ENCODE measurements at places on chromosomes 7 and 10.

DNA sequence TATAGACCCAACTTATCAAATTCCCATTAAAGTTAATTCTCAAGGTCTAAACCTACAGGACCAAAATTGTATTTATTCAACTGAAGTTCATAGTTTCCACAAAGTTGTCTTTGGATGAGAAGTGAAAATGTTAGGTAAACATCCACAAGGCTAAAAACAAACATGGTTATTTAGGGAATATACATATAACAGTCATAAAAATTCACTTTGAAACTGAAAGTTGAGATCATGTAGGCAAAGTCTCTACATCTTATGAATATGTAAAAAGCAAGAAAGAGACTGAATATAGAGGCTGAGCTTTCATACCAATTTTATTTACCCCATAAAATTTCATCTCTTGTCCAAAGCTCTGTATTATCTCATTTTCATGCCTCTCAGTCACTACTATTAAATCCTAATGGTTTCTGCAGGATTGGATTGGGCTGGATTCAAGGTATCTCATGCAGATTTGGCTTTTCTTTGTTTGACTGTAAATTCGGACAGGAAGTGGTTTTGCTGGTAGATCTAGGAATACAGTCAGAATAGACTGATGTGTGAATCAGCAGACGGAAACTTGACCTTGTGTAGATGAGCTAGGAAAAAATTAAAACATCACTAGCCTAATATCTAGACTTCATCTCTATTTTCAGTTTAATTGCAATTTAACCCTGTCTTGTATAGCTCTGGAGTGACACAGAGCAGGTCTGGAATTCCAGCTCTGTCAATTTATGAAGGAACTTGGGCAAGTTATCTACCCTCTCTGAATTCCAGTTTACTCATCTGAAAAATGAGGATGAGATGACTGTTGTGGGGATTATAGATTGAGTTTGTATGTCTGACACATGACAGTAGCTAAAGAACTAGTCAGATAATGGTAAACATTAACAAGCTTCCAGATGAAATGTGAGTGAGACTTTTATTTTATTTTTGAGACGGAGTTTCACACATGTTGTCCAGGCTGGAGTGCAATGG, 27.3 kb upstream of the SKAP2 start:
- no peak for DNase-seq

GRCh38 chr7:51314726-51315125, 1.9 kb downstream of the COBL start:
- no peak for DNase-seq

DNA sequence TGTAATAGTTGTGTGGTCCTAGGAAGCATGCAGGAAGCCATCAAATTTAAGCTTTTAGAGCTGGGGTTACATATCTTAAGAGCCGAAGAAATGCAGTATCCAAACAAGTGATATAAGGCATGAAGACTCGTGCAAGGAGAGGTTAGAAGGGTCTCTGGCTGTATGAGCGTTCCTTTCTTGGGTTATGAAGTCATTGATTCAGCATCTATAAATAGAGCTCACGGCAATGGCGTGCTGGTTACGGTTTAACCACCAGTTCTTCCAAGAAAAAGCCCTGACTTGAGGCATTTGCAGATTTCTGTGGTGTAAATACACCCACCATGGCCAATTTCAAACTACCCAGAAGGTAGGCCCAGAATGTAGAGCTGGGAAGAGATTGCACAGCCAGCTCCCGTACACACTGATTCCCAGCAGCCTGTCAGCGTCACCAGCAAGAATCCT, 72.0 kb upstream of the KAT6B start:
- no peak for DNase-seq

DNA sequence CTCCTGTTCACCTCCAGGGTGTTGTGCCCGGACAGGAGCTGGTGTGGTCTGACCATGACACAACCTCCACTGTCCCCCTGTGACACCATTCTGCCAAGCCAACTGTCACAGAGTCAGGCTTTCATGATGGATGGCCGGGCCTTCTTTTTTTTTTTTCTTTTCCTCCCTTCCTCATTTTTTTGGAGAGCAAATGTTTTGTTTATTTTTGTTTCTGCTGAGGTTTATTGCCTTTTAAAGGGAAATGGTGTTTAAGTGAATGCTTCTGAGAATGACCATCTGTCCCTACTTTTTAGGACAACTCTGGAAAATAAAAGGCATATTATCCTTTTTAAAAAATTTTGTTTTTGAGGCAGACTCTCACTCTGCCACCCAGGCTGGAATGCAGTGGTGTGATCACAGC, 115.1 kb upstream of the NPS start:
- no peak for DNase-seq

DNA sequence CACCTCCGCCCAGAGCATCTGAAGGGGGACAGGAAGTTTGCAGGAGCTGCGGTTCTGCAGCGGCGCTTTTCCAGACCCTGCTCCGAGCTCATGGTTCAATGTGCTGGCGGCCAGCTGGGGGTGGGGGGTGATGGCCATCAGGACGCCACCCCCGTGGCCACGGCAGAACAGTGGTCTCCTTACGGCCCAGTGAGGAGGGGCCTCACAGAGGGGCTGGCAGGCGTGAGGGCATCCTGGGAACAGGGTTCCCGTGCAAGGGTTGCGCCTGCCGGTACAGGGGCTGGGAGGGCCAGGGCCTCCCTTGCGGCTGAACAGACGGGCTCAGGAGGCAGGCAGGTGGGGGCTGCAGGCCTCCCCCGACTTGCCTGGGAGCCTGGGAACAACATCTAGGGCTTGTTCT, 39.0 kb upstream of the GNA12 start:
- DNase-seq = no peak

DNA sequence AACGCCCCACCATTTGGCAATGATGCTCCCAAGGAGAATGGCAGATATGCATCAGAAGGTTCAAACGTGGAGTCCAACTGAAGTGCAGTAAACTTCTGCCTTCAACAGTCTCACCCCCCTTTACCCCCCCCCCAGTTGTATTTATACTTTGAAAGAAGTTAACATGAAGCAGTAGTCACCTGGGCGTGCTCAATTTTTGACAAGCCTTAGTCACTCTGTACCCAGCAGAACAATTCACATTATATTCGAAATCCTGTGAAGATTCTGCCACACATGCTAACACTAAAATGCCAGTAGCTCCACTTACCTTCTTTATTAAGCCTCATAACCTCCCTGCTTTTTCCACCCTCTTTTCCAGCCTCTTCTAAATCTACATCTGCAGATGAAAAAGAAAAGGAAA, 894 bp downstream of the ATXN7L1 start:
- DNase-seq = no peak

GRCh38 chr7:26168458-26169023, 16.5 kb downstream of the NFE2L3 start:
- no peak for DNase-seq

DNA sequence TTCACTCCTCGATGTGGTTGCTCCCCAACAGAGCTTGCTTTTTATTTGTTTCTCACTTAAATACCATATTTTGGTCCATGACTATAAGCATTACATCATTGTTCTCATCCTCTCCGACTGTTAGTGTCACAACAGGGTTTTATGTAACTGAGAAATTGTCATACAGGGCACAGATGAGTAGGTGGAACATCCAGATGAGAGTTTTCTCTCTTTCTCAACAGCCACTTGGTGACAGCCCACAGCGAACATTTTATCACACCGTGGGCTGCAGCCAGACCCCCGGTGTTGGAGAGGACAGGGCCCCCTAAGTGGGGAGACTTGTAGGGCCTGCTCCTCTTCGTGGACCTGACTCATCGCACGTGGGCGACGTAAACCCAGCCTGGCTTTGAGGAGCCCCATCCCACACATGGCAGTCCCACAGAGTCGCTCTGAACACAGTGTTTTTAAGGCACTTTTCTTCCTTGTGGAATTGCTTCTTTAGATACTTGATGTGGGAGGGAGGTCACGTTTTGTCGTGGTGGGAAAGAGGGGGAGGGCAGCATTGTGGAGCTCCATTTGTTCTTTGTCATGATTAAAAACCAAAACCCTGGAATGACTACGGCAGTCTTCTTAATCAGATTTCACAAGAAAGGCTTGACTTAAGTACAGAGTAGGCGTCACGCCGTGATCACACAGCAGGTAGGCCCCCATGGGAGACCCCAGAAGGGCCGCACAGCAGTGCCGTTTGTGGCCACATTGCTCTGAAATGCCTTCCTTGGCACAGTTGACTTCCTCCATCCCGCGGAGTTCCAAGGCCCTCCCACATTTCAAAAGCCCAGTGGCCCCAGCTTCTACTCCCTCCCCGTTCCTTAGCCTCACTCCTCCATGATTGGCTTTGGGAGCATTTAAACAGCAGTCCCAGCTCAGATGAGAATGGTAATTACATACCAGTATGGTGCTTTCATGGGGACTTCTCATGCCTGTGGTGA, 220.6 kb downstream of the CCDC3 start:
- peak; percentile 51 for DNase-seq

DNA sequence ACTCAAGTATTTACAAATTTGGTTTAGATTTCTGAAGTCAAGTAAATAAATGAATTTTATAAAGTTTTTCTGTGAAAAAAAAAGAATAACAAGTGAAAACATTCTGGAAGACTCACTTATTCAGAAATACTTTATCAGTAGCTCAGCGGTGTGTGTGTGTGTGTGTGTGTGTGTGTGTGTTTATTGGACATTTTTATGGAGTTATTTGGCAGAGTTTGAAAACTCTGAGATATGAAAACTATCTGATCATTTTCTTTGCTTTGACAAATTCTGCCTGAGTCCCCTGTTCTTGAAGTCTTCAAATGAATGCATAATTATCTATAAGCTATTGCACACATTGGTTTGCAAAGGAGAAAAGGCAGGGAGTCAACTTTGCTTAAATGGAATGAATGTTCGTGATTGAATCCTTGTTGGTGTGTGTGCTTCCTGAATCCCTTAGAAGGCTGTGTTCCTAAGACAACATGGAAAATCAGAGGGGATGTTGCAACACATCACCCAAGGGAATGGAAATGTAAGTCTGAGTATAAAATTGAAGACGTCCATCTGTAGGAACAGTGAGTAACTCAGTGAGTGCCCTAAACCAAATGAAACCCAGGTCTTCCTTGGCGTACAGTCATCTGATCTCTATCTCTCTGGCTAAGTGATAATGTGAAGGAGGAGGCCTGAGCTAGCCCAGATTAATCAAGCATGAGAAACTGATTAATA, 160.9 kb downstream of the REEP3 start:
- DNase-seq = no peak

DNA sequence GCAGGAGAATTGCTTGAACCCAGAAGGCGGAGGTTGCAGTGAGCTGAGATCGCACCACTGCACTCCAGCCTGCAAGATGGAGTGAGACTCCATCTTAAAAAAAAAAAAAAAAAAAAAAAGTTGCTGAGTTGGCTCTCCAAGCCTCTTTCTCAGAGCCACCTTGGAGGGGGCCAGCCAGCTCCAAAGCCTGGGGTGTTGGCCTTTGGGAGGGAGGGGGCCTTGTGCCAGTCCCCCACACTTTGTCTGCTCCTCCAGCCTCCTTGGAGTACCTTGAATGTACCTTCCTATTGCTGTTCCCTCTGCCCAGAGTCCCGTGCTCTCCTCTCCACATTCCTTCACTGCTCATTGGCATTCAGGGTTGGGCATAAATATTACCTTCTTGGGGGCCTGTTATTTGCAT, 62.4 kb downstream of the GRK5 start:
- no peak for DNase-seq

GRCh38 chr10:2895594-2896196, 171.7 kb upstream of the PFKP start:
- DNase-seq = no peak

DNA sequence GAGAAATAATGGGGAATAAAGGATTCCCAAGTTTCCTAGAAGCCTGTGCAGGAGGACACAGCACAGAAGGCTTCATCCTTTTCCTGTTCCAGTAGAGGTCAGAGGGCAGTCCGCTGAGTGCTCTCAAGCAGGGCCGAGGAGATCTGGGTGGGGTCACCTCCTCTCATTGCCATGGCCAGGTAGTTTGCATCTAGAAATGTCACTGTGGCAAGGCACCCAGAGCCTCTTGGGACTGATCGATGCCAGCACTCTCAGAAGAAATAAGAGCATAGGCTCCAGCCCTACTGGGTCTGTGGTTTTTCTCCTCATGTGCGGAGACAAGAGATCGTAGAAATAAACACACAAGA, 7.9 kb downstream of the NUB1 start:
- no peak for DNase-seq

GRCh38 chr7:36149694-36150452, 3.2 kb upstream of the EEPD1 start:
- DNase-seq = no peak

DNA sequence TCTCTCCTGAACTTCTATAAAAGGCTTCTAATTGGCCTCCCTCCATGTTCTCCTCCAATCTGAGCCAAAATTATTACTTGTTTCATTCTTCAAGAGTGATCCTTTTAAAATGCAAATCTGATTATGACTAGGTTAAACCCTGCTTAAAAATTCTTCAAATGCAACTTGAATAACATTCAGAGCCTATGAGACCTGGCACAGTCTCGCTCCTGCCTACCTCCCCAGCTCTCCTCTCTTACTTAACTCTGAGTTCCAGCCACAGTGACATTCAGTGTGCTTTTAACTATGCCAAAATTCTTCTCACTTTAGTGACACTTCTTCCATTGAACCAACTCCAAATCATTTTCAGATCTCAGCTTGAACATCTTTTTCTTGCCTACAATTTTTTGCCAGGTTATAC, 68.8 kb downstream of the TMEM168 start:
- no peak for DNase-seq

GRCh38 chr7:143222782-143223181, 945 bp downstream of the TAS2R40 start:
- DNase-seq = no peak

DNA sequence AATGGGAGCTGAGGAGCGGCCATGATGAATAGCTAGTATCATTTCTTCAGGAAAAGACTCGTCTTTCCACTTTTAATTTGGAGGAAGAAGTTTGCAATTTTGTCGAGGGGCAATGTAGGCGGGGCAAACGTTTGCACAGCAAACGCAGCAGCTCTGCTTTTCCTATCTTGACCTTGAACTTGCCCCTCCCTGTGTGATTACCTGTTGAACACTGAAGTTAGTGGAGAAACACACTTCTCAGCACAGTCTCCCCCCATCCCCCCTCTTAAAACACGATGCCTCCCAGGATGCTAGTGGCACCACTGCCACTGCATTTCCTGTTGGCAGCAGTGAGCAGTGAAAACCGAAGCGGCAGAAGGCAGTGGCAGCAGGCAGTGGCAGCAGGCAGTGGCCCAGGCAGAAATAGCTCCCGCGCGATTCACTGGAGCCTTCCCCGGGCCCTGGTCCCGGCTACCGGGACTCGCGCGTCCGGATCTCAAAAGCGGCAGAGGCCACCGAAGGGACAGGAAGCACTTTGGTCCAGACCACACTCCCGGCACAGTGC, at the start of gene EPDR1:
TSS of gene EPDR1 (plus strand) at position 336 of the 544 bp plus-strand sequence. CDS start 300 bp downstream, outside the sequence.
- peak; percentile 7 for DNase-seq

- DNase-seq = no peak
These were observed 97.8 kb upstream of the MPP7 start for GRCh38 chr10:28400681-28401080.

GRCh38 chr7:100476903-100477870, 1.8 kb downstream of the TSC22D4 start:
- peak; percentile 40 for DNase-seq

GRCh38 chr10:43452356-43452914, 15.5 kb downstream of the ZNF487 start:
- DNase-seq = no peak

GRCh38 chr10:92993699-92994272, 66.8 kb upstream of the CYP26C1 start:
- no peak for DNase-seq

GRCh38 chr10:11326913-11327616, 284.4 kb downstream of the USP6NL start:
- DNase-seq = no peak

Data from T-helper 2 cell treated with Interferon-gamma antibody and Interleukin-4, amounts not matched to agents 5 μg/mL and 100 μg/mL, for 36 hours (primary cell).